ENCODE measurements at places on chromosomes 1 and 21.
A peak's percentile ranks its signal among the peaks of the same experiment; 100 is the strongest.

DNA sequence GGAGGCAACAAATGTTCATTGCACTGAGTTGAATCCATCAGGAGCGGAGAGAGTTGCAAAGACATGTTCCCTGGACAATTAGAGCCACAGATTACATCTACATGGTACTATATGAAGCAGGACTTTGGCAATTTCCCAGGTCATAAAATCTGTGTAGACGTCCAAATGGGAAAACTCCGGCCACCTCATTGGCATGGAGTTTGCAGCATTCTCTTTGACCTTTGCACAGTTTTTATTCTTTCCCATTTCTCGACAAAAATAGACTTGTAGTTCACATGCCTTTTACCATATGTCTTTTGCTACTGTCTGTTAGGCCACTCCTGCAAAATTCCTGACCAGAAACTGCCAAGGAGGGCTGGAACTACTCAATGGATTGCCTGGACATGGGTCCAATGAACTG is 48.2 kb downstream of the UBE2T start:
- no peak for DNase-seq

- DNase-seq: no peak
Observed at GRCh38 chr1:100187912-100188311, 9.9 kb upstream of the LRRC39 start.

GRCh38 chr1:3799976-3800685 is 3.8 kb upstream of the LRRC47 start:
- DNase-seq: no peak

DNA sequence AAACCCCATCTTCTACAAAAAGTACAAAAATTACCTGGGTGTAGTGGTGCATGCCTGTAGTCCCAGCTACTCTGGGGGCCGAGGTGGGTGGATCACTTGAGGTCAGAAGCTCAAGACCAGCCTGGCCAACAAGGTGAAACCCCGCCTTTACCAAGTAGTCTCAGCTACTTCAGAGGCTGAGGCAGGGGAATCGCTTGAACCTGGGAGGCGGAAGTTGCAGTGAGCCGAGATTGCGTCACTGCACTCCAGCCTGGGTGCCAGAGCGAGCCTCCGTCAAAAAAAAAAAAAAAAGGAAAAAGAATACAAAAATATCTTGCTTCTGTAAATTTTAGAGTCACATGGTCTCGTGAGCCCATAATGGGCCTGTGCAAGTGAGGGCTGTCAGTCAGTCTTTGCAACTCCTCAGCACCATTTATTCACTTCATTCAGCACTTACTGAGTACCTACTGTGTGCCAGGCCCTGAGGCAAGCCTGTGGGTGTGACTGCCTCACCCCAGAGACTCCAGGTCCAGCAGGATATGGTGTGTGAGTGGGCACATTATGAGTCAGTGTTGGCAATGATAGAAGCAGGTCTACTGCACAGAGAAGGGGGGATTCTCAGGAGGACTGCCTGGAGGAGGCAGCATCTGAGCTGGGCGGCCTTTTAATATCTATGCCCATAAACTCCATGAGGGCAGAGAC is 46.8 kb upstream of the TARDBP start:
- DNase-seq: no peak

- DNase-seq: no peak
Observed at GRCh38 chr1:80211691-80212380, 1205.3 kb upstream of the ADGRL4 start.

DNA sequence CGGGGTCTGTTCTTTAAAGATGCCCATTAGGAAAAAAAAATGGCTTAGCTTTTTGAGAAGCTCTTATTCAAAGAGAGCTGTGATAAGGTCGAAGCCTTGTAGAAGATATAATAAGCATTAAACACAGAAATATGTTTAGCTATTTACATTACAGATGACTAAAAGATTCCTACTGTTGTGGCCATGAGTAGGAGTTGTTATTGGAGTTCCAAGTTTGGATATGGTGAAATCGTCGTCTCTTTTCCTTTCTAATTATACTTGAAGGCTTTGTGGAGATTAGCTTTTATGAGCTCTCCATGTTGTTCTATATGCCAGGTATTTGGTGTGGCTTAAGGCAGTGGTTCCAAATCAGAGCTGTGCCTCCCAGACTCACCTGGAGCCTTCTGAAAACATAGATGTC is 79.9 kb upstream of the LAMC2 start:
- no peak for DNase-seq

DNA sequence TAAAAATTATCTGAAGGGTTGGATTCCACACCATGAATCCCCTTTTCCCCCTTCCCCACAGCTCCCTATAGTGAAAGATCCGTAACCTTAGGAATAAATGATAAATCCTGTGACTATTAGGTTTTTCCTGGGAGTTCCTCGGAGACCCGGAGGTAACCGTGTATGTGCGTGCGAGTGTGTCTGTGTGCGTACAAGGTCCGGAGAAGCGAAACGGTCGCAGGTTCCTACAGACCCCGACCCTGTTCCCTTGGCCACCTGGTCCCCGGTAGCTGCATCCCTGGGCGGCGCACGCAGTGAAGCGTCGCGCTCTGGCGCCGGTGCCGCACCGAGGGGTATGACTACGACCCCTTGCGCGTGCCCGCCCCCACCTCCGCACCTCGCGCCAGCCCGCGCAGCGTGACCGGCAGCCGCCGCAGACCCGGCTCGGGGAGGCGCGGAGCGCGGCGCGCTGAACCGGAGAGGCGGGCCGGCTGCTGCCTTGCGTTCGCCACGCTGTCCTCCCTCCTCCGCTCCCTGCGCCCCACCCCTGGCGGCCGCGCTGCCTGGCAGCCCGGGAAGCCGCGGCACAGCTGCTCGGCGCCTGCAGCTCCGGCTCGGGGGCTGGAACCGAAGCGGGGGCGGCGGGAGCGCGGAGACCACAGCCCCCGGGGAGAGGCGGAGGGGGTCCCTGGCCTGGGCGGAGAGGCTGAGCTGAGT is at the start of gene AK5:
TSS of gene AK5 (plus strand) at position 529 of the 696 bp plus-strand sequence. CDS start 295 bp downstream, outside the sequence.
- DNase-seq: no peak

- DNase-seq: no peak
Observed at GRCh38 chr1:65308781-65309303, 501 bp upstream of the DNAJC6 start.

DNA sequence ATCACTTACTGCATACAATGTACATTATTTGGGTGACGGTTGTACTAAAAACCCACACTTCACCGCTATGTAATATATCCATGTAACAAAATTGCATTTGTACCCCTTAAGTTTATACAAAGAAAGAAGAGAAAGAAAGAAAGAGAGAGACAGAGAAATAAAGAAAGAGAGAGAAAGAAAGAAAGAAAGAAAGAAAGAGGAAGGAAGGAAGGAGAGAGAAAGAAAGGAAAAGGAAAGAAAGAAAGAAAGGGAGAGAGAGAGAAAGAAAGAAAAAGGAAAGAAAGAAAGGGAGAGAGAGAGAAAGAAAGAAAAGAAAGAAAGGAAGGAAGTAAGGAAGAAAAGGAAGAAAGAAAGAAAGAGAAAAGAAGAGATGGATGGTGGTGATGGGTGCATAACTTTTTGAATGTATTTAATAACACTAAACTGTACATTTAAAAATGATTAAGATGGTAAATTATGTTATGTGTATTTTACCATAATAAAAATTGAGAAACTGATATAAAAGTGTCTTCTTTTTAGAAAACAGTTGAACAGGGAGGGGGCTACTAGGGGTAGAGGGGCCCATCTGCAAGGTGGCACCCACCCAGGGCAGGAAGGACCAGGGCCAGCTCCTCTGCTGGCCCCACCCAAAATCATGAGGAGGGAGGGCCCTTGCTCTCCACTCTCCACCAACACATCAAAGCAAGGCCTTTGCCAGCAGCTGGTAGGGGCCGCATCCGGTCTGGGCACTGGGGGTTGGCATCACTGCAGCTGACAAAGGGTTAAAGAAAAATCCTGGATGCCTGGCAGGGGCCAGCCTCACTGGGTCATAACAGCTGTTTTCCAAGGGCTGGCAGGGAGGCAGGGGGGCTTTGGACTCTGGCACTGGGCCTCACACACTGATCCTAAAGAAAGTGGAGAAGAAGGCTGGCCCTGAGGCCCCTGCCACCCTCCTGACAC is 153.9 kb upstream of the EDN2 start:
- no peak for DNase-seq

GRCh38 chr1:3372317-3372716 is 82.1 kb upstream of the ARHGEF16 start:
- peak; percentile 4 for DNase-seq

GRCh38 chr1:91768786-91769725 is 116.9 kb downstream of the TGFBR3 start:
- DNase-seq: no peak

GRCh38 chr1:174818014-174818616 is 181.6 kb upstream of the CACYBP start:
- no peak for DNase-seq

GRCh38 chr21:18252256-18252655 is 7.6 kb downstream of the CHODL start:
- DNase-seq: no peak

DNA sequence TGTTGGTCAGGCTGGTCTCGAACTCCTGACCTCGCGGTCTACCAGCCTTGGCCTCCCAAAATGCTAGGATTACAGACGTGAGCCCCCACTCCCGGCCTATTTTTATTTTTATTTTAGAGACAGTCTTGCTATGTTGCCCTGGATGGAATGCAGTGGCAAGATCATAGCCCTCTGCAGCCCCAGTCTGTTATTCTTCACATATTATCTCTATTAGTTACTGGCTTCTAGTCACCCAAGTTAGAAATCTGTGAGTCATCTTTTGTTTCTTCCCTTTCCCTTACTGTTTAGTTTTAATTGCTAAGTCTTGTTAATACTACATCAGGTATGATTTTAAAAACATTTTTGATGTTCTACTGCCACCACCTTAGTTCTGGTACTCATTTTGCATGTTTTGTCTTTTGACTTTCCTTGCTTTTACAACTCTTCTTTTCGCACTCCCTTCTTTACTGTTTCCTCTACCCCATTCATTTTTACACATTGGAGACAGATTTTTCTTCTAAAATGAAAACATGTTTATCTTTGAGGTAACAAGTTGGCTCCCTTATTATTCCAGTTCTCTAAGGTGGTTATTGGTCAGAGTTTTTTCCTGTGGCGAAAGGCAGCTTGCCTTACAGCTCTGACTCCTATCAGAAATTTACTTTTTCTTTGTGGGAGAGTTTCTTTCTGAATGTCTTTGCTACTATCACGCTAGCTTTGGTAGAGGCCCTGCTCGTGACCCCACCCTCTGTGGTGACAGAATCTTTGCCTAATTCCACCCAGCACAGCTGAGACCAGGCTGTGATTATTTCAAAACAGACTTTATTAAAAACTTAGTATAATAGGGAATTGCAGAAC is 19.5 kb downstream of the ZMYM4 start:
- no peak for DNase-seq
